ENCODE measurements at places on chromosomes 13 and 19.
A peak's percentile ranks its signal among the peaks of the same experiment; 100 is the strongest.

- no peak for DNase-seq
These were observed 81.1 kb downstream of the COL4A1 start for GRCh38 chr13:110225609-110226574.

DNA sequence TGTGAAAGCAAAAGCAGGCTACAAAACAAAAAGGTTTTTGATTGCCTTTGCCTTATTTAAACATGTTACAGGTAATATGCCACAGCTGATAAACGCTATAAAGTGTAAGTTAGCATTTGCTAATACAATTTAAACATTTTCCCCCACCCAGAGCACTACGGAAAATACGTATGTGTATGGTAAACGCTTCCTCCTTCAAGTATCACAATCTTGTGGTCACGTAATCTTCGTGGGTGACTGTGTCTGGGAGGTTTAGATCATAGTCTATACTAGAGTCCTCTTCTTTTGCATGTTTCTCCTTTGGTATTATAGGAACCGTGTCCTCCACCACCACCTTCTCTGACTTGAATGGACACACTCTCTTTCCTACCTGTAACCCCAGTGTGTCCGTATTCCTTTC, 38.1 kb upstream of the POSTN start:
- no peak for DNase-seq

DNA sequence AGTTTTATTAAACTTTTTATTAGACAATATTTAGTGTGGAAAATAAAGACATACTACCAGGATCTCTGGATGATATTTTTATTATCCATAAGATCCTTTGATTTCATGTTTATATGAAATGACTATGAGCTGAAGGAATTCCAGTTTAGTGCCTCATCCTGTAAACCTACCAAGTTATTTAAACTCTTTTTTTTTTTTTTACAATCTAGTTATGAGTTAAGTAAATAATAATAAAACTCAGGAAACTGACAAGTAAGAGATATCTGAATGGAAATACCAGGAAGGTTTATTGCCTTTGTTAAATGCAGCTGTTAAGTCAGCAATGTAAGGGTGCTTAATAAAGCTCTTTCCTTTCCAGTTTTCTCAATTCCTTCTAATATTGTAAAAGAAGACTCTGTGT, 53.9 kb downstream of the RXFP2 start:
- no peak for DNase-seq

- DNase-seq, result no peak
These were observed 34.8 kb downstream of the IL12RB1 start for GRCh38 chr19:18051887-18052286.

- no peak for DNase-seq
These were observed at the start of gene CCDC122 for GRCh38 chr13:43878892-43879754. TSS of gene CCDC122 (minus strand) at chr13:43879740. CDS start at chr13:43869376, 10,364 bp downstream.

- no peak for DNase-seq
These were observed 754 bp downstream of the RNF6 start for GRCh38 chr13:26221399-26221720.

GRCh38 chr19:19209372-19209771, 2.4 kb upstream of the NCAN start:
- DNase-seq, result no peak

- DNase-seq, result no peak
These were observed 74.5 kb downstream of the GGACT start for GRCh38 chr13:100513987-100514670.

DNA sequence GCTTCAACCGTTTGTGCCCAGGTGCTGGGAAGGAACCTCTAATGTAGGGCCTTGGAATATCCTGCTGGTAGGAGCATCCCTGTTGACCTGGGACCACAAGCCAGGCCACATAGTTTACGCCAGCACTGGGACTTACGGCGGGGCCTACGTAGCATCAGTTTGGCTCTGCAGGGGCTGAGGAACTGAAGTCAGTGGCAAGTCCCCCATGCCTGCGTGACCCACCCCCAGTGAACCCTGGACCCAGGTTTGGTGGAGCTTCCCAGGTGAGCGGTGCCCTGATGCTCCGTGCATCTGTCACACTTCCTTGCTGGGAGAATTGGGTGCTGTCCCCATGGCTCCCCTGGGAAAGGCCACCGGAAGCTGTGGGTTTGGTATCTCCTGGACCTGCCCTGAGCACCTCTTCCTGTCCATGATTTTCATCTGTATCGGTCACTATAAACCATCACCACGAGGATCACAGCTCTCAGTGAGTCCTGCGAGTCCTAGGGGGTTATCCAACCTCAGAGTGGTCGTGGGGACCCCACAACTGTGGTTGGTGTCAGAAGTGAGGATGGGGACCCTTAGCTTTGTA, 9.9 kb downstream of the SIGLEC11 start:
- no peak for DNase-seq

DNA sequence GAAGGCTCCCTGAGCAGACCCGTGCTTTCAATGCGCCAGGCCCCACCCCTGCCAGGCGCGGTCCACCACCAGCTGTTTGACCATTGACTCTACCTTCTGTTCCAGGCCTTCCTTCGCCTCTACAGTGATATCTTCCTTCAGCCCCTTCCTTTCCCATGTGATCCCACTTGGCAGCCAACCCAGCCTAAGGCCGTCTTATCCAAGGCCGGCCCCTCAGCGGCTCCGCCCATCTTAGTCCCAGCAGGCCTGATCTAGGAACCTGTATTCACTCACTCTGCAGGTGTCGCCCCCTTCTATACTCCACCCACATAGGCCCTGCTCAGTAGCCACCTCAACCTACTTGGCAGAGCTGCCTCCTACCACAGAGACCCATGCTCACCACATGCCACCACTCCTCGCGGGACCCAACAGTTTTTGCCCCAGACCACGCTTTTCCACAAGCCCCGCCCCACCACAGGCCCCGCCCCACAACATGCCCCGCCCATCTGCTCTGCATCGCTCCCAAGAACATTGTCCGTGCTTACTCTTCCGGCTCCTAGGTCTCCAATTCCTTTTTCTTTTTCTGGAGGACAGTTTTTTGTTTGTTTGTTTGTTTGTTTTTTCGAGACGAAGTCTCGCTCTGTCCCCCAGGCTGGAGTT, 2.9 kb downstream of the RASIP1 start:
- no peak for DNase-seq

DNA sequence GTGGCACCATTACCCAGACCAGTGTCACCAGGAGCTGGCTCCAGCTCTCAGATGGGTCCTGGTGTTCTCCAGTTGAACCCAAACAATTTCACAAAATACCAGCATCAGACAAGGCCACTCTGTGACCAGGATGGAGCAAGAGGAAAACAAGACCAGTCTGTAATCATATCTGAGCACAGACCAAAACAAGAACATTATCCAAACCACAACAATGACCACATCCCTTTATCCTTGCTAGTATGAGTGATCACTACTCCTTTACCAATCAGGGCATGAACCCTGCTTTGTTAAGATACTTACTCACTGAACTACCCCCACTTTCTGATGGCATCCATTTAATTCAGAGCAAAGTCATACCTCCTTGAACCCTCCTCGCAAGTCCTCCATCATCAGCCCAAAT, 145.9 kb downstream of the NUFIP1 start:
- DNase-seq, result no peak

GRCh38 chr13:29901710-29902631, 51.6 kb upstream of the UBL3 start:
- peak; percentile 79 for DNase-seq

DNA sequence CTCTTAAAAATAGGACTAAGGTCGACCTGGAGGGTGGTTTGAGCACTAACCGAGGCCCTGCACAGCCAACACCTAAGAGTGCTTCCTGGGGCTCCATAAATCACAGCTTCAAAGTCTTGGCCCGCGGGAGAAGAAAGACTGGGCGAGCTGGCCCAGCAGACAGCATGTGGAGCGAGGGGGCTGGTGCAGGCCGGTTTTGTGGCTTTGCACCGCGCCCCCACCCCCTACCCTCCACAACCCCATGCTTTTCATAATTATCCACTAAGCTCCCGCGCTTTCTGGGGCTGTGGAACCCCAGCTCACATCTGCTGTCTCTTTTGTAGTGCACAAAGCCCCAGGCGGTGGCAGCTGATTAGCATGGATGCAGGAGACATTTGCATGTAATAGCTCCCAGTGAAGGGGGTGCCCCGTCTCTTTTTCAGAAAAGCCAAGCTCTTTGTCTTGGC, 17.1 kb downstream of the CARM1 start:
- no peak for DNase-seq

- DNase-seq, result peak; percentile 74
These were observed 12.1 kb upstream of the GPR4 start for GRCh38 chr19:45613926-45614725.

DNA sequence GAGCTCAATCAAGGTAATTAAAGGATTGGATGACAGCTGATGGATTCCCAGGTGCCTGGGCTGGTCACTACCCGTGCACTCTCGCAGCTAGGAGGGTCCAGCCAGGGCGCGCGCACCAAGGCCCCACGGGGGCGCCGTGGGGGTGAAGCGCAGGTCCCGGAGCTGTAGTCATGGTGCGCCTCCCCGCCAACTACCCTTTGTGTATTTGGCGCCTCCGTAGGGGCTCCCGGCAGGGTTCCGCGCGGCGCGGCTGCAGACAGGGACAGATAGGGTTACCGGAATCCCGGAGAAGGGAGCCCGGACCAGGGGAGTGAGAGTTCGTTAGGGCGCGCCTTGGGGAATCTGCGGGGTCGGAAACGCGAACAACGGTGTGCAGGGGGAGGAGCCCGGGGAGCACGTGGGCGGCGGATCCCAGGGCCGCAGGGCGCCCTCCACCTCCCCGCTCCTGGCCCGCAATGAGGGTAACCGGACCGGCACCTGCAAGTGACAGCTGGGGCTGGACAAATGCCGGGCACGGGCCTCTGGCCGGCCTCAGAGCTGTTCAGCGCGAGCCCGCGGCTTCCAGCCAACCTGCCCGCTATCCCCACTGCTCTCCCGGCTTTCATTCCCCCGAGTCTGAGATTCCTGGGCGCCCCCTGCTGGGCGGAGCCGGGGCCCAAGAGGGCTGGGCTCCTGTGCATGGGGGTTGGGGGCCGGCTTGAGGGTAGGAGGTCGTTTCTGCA, 3.4 kb upstream of the PRAM1 start:
- DNase-seq, result no peak

DNA sequence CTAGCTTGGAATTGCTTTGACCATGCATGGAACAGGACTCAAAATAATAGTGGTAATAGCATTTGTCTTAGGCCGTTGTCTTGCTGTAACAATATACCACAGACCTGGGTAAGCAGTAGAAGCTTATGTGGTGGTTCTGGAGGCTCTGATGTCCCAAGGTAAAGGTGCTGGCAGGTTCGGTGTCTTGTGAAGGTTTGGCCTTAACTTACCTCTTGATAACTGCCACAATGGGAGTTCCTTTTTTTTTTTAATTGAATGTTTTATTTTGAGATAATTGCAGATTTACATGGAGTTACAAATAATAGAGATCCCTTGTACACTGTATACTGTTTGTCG, 5.8 kb downstream of the RPL21 start:
- no peak for DNase-seq

- no peak for DNase-seq
These were observed 825.8 kb downstream of the GPC5 start for GRCh38 chr13:92224052-92224821.

- DNase-seq, result no peak
These were observed 5.2 kb upstream of the ZNF480 start for GRCh38 chr19:52291781-52292180.

GRCh38 chr13:52022356-52022755, 2.1 kb upstream of the UTP14C start:
- DNase-seq, result no peak

GRCh38 chr19:54893406-54893805, 12.5 kb upstream of the NCR1 start:
- no peak for DNase-seq

- DNase-seq, result no peak
These were observed 19.2 kb downstream of the KLK5 start for GRCh38 chr19:50933640-50934039.

DNA sequence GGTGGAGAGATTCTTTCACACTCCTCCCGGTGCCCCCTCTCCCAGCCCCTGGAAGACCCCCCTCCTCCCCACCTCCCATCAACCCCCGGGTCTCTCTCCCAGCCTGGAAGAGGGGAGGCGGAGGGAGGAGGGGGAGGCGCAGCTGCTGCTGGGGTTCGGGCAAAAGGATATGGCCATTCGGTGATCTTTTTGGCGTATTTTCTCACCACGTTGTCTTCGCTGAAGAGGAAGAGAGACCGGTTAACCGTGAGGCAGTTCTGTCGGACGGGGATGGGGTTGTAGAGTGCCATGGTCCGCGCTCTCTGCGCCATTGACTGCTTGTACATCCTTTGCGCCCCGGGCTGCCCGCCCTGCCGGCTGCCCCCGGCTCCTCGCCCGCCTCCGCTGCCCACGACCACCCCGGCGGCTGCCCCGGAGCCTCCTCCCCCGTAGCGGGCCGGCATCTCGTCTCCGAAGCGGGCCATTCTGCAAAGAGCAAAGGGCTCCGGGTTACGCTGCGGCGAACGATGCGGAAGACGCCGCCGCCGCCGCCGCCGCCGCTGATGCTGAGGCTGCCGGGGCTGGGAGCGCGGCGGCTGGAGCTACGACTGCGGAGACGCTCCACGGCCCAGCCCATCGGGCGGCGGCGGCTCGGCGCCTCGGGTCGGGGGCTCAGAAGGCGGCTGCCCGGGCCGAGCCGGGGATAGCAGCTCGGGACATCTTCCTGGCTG, 363 bp downstream of the CACNA1A start:
- DNase-seq, result no peak

DNA sequence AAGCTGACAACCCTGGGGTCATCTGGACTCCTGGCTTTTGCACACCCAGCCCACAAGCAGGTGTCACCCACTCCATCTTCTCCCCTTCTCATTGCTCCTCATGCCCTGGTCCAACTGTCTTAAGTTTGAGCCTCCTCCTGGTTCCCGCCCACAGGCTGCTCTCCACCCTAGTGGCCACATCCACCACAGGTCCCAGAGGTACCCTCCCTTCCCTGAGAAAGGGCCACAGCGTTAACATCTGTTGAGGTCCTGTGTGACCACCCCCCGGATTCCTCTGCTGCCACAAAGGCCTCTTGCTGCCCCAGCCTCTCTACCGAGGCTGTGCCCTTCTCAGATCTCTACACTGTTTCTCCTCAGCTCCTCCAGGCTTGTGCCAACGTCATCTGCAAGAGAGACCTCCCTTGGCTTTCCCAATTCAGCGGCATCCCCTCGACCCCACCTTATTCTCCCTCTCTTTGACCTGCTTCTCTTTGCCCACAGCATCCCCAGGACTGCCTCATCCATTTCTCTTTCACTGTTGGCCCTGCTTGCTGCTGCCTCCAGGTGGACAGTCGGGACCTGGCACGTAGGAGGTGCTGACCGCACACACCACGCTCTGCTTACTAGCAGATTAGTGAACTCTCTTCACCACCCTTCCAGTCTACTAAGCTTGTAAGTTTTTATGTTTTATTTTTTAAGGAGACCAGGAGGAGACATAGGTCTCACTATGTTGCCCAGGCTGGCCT, 33.3 kb downstream of the SUGP2 start:
- no peak for DNase-seq

DNA sequence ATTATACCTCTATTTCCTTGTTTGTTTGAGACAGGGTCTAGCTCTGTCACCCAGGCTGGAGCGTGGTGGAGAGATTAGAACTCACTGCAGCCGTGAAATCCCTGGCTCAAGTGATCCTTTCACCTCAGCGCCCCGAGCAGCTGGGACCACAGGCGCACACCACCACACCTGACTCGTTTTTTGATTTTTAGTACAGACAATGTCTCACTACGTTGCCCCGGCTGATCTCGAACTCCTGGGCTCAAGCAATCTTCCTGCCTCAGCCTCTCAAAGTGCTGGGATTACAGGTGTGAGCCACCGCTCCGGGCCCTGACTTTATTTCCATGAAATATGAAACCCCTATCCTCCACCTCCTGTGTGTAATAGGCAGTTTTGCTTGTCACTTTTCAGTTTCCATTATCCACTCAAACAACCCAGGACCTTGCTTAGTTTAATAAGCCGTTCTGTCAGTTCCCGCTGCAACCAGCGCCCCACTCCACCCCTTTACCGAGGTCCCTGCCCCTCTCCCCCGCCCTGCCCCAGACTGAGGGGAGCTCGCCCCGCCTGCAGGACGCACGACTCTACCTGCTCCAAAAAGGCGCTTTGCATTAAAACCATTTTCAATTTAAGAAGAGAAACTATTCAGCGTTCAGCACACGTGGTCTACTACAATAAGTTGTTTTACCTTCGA, 16.9 kb downstream of the ZNF816 start:
- DNase-seq, result no peak

Data from AG04449 (cell line).